ENCODE measurements at places on chromosomes 12 and 14.
A peak's percentile ranks its signal among the peaks of the same experiment; 100 is the strongest.

DNA sequence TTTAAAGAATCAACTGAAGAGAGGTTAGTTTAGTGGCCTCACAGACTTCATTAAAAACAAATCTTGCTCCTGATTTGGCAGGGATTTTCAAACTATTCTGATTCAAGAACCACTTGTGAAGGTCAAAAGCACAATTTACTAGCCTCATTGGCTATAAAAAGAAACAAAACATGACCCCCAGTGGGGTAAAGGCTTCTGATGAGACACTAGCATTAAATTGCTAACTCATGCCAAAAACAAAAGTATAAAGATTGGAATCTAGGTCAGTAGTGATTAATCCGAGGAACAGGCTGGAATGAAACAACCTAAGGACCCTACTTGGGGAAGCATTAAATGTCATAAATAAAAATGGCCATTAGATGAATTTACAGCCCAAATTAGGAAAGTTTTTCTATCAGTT lies 312.3 kb downstream of the PAWR start:
- DNase-seq: no peak

- no peak for DNase-seq
These were observed 245.9 kb downstream of the ADAMTS20 start for GRCh38 chr12:43306066-43306465.

DNA sequence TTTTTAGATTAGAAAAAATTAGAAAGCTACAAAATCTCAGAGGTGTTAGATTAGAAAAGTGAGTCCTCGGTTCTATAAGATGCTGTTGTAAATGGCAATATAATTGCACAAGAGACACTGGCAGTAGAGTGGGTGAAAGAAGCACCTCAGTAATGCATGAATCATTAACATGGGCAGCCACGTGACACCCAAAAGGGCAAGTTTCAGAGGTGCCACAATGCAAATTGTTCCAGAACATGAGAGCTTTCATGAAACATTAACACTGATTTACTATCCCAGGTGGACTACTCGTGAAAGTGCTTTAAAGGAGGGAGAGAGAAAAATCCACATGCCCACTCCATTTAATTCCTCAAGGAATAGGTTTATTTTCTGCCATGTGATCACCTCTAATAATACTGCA lies 108.4 kb downstream of the PTPRR start:
- DNase-seq: peak; percentile 10

GRCh38 chr14:96938946-96939345 lies 141.8 kb downstream of the VRK1 start:
- DNase-seq: no peak

DNA sequence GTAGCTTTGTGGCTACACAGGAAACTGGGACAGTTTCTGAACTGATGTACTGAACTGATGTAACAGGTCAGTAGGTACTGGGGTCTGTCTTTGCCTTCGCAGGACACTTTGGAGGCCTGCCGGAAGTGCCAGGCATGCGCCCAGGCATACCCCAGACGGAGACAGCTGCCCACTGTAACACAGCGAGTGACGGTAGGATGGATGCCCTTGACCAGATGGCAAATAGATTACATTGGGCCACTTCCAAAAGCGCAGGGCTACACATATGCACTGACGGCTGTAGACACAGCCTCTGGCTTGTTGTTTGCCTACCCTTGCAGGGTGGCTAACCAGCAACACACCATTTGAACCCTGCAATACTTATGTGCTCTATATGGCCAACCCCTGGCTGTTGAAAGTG lies 94.1 kb upstream of the TMPO start:
- no peak for DNase-seq

DNA sequence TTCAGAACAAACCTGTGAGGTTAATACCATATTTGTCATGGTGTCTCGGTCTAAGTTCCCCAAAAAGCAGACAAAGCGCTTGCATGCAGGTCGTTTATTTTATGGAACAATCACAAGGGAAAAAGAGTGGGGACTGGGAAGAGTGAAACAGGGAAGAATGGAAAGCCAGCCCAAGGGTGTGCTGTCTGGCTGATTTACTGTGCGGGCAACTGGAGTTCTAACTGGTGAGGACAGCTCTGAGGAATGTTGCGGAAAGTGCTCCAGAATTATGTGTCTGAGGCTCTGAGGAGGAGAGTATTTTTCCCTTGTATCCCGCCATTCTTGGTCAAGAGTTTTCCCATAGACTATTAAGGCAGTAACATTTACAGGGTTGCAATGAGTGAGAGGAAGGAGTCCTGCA lies 465.4 kb downstream of the RMST start:
- no peak for DNase-seq

DNA sequence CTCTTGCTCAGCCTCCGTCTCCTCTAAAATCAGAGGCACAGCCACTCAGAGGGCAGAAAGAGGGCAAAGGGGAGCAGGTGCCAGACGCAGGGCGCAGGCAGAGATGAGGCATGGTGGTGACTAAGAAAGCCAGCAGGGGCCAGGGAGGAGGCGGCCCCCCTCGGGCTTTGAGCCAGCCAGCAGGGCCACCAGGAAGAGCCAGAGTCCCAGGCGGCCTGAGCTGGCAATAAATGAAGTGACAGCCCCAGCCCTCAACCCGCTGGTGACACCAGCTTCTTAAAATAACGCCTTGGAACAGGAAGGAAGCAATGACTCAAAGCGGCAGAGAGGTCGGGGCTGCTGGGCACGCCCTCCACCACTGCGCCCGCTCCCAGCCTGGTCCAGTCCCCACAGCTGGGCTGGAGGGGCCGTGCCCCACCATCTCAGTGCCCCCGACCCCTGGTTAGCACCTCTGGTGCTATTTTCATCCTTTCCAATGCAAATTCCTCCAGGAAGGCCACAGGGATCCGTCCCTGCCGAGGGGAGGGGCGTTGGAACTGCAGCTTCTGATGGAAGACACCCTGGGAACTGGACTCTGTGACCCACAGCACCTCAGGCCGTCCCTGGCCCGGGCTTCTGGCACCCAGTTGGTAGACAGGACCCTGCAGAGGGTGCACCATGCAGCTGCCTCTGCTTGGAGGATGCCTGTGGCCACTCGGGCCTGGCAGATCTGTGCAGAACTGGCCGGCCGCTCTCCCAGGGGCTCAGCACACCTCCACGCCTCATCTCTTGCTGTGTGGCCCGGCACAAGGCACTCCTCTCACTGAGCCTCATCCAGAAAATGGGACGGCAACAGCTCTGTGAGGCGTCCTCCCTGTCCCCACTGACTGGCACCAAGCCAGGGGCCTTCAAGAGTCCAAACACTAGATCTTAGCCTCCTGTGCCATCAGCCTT lies 113.7 kb downstream of the NCOR2 start:
- DNase-seq: no peak

GRCh38 chr14:54797556-54797955 lies 105.1 kb downstream of the GCH1 start:
- DNase-seq: no peak

DNA sequence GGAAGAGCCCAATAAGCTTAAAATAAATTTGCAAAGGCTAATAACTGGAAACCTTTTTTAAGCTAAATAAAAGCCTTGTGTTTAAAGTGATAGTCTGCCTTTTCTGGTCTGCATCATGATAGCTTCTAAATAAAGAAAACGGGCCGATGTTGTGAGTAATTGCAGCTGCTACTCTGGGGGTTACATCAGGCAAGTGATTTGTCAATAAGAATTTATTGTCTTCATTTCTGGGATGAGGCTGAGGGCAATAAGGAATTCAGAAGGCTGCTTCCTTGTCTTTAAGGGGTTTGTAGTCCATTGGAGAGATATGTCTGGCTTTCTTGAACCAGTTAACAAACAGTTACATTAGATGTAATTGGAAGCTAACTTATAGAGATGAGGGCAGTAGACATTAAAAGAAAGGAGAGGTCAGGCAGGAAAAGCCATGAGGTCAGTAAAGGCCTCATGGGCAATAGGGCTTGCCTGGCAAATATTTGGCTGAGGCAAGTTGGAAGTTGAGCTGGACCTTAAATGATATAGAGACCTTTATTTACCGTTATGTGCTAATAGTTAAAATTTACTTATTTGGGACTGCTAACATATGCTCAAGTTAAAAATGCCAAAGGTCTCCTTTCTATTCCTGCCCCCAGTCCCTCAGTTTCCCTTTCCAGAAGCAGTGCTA lies 85.0 kb downstream of the CRADD start:
- no peak for DNase-seq

DNA sequence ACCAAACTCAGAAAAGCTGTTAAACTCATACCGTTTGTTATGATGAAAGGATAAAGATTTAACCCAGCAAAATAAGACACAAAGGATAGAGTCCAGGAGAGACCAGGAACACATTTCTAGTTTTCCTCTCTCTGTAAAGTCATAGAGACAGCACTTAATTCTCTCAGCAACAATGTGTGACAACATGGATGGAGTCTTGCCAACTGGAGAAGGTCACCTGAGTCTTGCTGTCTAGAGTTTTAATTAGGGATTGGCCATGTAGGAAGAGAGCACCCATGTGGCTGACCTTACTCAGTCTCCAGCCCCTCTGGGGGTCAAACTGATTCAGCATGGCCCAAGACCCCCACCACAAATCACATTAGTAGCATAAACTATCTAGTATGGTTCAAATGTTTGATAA lies 151.0 kb upstream of the ATF7IP start:
- no peak for DNase-seq

DNA sequence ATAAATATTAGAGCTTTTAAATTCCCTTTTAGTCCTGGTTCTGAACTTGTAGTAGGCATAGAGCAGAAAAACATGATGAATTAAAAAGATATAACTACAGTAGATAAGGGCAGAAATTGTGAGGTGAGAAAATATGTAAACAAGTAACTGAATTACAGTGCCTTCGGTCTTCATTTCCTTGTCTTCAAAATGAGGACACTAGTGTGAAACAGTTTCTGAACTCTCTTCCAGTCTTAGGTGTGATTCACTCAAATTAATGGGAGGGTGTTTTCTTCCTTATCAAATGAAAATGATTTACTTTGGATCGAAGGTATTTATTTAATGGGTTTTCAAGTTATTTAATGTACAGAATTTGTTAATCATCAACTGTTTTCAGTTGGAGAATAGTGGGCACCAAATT lies 1.5 kb downstream of the FGD4 start:
- no peak for DNase-seq

DNA sequence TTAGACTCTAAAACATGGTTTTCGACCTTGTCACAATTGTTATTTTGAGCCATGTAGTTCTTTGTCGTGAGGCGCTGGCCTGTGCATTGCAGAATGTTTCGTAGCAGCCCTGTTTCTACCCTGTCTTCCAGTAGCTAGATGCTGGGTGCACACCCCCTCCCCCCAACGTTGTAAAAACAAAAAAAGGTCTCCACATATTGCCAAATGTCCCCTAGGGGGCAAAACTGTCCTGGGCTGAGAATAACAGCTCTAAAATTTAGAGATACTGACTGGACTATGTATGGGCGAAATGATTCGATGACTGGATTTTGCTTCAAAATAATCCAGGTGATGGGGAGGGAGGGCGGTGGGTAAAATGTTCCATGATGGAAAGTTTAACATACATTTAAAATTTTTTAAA lies 126.1 kb upstream of the FUT8 start:
- DNase-seq: no peak

DNA sequence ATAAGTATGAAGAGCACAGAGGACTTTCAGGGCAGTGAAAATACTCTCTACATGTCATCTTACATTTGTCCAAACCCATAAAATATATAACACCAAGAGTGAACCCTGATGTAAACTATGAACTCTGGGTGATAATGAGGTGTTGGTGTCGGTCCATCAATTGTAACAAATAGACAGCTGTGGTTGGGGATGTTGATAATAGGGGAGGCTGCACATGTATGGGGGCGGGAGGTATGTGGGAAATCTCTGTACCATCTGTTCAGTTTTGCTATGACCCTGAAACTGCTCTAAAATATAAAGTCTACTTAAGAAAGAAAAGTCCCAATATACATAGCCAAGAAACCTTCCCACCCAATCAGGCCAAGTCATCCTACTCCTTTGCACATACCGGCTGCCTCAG lies 88.5 kb downstream of the GPR135 start:
- no peak for DNase-seq

DNA sequence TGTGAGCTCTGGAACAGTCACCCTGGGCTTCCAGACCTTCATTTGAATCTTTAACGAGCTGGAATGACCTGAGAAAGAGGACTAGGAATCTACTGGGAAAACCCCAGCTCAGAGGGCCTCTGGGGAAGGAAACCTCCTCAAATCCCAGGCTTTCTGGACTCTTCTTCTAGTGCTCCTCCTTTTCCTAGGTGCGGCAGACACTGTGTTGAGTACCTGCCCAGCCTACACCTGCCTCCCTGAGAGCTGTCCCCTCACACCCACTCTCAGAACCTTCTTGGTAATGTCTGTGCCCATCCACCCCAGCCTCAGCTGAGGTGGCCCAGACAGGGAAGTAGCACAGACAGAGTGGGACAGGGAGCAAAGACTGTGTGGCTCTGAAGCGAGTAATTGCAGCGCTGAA lies 47.9 kb upstream of the TMEM263 start:
- no peak for DNase-seq

GRCh38 chr14:21671371-21671770 lies 2.2 kb downstream of the OR4E1 start:
- no peak for DNase-seq

DNA sequence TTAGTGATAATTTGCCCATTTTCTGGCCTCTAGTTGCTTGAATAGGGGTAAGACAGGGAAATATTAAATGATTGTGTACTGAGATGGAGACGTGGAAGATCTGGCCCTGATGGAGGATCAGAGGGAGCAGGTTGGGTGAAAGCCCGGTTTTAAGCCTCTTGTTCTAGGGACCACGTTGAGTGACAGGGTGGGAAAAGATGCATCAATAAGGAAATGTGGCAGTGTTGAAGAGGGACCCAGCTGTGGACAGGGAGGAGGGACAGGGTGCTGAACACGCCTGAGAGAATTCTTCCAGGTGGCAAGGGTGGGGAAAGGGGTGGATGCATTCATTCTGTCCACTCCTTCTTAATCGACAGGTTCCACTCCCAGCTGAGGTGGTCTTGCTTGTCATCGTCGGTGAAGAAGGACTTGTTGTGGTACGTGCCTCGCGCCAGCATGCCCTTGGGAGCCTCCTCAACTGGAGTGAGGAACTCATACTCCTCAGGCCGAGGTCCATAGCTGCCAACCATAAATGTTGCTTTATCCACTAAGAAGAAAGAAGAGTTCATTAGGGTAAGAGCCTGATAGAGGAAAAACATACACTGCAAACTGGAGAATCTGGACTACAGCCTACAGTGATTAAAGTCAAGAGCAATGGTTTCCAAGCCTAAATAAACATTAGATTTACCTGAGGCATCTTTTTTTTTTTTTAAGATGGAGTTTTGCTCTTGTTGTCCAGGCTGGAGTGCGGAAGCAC lies 4.0 kb upstream of the ERP27 start:
- no peak for DNase-seq

DNA sequence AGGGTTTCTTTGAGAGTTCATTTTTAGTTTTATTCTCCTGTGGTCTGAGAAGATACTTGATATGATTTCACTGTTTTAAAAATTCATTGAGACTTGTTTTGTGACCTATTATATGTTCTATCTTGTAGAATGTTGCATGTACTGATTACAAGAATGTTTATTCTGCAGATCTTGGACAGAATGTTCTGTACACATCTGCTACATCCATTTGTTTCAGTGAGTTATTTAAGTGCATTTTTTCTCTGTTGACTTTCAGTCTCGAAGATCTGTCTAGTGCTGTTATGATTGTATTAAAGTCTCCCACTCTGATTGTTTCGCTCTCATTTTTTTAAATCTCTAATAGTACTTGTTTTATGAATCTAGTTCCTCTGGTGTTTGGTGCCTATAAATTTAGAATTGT lies 1319.8 kb downstream of the TMEM121 start:
- DNase-seq: no peak

- DNase-seq: no peak
These were observed at the start of gene ERP27 for GRCh38 chr12:14938301-14938700. ERP27 (minus strand) TSS chr12:14938537; CDS start chr12:14938508, 29 bp downstream.

- no peak for DNase-seq
These were observed 31.7 kb downstream of the GRIP1 start for GRCh38 chr12:66647034-66647691.

Data from right kidney (tissue), 9 donors.